Right renal cortex interstitium (tissue), 3 donors: ENCODE measurements at places on chromosomes 3 and 15.
A peak's percentile ranks its signal among the peaks of the same experiment; 100 is the strongest.

- DNase-seq, result no peak
These were observed 30.6 kb upstream of the CP start for GRCh38 chr3:149252272-149252671.

- DNase-seq, result no peak
These were observed 45.7 kb upstream of the ABI3BP start for GRCh38 chr3:101038880-101039279.

GRCh38 chr3:171129827-171130226, 103.3 kb upstream of the SLC2A2 start:
- no peak for DNase-seq

DNA sequence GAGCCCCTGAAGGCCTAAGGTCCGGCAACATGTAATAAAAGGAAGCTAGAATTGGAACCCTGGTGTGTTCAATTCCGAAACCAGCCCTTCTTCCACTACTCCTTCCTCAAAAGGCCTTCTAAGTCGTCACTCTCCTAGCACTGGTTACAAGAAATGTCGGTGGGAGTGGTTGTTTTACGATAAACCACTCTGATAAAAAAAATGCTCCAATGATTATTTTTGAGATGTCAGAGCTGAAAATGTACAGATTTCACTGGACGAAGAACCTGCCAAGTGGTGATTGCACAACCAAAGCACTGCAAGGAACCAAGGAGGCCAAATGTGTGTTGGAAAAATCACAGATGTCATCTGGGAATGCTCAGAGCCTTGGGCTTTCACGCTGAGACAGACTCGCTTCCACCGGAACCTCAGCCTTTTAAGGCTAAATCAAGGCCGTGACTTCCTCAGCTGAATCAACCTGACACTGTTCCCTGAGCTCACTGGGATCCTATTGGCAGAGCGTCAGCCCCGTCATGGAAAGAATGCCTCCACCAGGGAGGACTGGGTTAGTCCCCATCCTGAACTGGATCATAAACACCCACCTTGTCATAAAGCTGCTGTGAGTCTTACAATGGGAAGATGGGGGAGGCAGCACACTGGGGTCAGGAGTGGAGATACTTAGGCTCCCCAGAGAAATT, 108.1 kb upstream of the THBS1 start:
- DNase-seq, result peak; percentile 82

DNA sequence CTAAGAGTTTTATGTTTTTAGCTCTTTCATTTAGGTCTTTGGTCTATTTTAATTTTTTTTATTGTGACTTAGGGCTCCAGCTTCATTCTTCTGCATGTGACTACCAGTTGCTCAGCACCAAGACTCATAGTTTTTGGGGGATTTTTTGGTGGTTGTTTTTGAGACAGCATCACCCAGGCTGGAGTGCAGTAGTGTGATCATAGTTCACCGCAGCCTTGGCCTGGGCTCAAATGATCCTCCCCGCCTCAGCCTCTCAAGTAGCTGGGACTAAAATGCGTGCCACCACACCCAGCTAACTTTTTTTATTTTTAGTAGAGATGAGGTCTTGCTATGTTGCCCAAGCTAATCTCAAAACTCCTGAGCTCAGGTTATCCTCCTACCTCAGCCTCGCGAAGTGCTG, 19.4 kb downstream of the CDV3 start:
- no peak for DNase-seq

GRCh38 chr3:127363171-127363570, 75.3 kb upstream of the PRR20G start:
- DNase-seq, result no peak

DNA sequence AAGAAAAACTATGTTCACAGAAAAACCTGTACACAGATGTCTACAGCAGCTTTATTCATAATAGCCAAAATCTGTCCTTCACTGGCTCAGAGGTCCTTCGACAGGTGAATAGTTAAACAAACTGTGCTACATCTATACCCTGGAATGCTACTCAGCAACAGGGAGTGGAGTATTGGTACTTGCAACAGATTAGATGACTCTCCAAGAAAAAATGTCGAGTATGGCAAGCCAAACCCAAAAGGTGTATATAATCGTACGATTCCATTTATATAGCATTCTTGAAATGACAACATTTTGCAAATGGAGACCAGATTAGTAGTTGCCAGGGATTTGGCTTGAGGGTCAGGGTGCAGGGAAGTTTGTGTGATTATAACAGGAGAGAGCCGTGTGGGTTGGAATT, 22.4 kb upstream of the RGMA start:
- no peak for DNase-seq

DNA sequence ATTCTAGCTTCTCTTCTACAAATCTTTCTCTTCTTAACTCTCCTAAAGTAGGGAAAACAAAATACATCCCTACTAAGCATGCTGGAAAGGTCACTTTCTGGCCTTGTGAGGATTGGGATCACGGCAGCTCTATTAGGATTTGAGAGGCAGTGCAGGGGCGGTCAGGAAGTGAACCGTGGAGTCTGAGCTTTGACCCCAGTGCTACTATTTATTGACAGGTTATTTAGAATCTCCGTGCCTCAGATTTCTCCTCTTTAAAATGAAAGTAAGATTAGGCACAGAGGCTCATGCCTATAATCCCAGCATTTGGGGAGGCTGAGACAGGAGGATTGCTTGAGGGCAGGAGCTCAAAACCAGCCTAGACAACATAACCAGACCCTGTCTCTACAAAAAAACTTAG, 42.0 kb upstream of the CHRM5 start:
- no peak for DNase-seq

- peak; percentile 52 for DNase-seq
These were observed 2.6 kb upstream of the CEMIP start for GRCh38 chr15:80776420-80777045.

DNA sequence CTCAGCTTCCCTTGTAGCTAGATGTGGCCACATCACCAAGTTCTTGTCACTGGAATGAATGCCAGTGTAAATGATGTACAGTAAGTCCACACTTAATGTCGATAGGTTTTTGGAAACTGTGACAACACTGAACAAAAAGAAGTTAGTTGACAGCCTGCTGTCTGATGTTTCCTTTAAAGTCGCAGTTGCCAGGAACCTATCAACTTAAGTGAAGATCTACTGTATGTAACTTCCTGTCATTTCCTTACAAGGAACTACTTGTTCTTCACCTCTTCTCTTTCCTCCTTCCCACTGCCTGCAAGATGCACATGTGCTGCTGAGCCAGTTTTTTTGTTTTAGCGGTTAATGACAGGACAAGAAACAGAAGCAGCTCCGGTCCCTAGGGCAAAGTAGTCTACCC, 44.6 kb downstream of the HDGFL3 start:
- no peak for DNase-seq

- DNase-seq, result no peak
These were observed 9.0 kb downstream of the ACKR4 start for GRCh38 chr3:132606085-132606484.

- DNase-seq, result no peak
These were observed 1.4 kb upstream of the ST3GAL6 start for GRCh38 chr3:98761643-98762229.

GRCh38 chr15:36595611-36596010, 16.2 kb downstream of the CDIN1 start:
- no peak for DNase-seq

DNA sequence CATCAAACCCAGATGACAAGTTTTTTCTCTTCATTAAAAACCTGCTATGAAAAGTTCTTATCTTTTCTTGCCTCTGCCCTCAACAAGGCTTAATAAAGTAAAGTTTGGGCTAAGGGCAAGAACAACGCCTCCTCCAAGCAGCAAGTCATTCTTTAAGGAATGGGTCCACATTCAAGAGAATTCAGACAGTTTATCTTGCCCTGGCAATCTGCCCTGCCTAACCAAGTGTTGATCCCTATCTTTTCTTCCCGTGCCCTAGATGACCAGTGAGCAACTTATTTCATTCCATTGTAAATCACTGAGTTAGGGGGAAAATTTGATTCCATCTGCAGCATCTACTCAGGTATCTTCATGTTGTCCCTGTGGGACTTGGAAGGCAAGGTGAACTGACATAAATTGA, 370.3 kb upstream of the DPPA4 start:
- DNase-seq, result no peak

GRCh38 chr3:25592510-25592968, 72.2 kb downstream of the TOP2B start:
- no peak for DNase-seq

- no peak for DNase-seq
These were observed 7.9 kb downstream of the P4HTM start for GRCh38 chr3:48997714-48998637.

- no peak for DNase-seq
These were observed at the start of gene FBLN2 for GRCh38 chr3:13548696-13549622. Gene FBLN2 (plus strand): TSS chr3:13549125. CDS start chr3:13570356, 21,231 bp downstream.

GRCh38 chr3:197546307-197547085, 9.3 kb downstream of the BDH1 start:
- DNase-seq, result no peak

DNA sequence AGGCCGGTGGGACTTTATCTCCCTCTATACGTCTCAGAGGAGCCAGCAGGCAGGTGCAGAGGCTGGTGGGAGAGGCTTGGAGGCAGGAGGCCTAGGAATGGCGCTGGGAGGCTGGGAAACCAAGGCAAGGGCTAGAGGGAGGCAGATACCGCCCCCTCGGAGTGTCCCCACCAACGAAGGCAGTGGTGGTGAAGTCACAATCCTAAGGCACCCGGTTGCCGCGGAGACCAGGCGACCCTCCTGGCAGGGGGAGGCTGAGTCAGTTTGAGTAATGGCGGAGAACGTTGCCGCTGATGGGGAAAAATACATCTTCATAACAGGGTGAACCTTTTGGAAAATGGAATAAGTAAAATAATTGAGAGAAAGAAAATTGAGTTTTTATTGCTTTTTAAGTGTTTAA, 29.9 kb upstream of the CACNA2D2 start:
- no peak for DNase-seq

GRCh38 chr3:37645517-37646380, 215.9 kb upstream of the CTDSPL start:
- DNase-seq, result no peak

- no peak for DNase-seq
These were observed 146.0 kb upstream of the FRMD4B start for GRCh38 chr3:69531576-69532546.

DNA sequence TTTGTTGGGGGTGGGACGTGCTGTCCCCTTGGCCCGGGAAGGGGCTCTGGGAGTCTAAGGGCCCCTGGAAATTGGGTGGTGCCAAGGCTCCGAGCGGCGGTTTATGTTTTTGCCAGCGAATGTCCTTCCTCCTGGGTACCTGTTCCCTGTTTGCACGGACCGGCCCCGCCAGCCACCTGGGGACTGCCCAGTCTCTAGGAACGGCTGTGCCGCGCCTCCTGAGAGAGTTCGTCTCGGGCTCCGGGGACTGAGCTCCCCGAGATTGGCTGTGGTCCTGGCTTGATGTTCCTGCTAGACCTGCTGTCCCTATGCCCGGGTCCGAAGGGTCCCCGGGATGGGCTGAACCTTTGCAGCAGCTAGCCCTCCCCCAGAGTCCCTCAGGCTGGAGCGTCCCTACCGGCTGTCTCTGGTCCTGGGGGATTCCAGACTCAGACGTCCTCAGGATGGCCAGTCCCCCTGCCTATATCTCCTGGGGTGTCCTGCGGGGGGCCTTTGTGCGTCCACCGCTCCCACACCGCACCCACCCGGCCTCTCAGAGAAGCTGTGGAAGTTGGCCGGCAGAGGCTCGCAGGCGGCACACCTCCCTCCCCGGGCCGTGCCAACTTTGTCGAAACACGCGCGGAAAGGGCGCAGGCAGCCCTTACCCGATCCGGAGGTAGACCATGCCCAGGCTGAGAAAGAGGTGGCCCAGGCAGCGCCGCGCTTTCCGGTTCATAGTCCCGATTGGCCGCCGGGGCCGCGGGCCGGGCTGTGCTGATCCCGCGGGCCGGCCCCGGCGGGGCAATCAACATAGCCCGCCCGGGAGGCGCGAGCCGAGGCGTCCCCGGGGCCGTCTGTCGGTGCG, 547 bp downstream of the WNT7A start:
- no peak for DNase-seq

DNA sequence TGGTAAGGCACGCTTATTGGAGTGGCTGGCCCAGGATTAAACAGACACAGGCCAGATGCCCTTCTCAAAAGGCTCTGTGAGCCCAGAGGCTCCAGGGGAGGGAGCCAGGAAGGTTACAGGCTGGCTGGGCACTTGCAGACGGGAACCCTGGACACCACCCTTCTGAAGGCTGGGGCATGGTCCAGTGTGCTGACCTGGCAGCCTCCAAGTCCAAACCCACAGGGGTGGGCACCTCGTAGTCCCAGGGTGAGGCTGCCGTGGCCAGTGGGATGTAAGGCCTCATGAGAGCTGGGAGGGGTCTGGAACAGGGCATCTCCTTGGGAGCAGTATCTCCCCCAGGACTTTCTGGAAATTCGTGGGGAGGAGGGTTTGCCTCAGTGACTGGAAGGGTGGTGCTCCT, 19.6 kb downstream of the EFCC1 start:
- DNase-seq, result no peak

GRCh38 chr15:74422652-74423430, 10.9 kb downstream of the SEMA7A start:
- no peak for DNase-seq

GRCh38 chr3:20141316-20141715, 44.7 kb downstream of the SGO1 start:
- DNase-seq, result no peak

GRCh38 chr3:33991673-33992072, 193.2 kb downstream of the PDCD6IP start:
- DNase-seq, result no peak

GRCh38 chr15:81043281-81043934, 42.7 kb downstream of the TLNRD1 start:
- no peak for DNase-seq

DNA sequence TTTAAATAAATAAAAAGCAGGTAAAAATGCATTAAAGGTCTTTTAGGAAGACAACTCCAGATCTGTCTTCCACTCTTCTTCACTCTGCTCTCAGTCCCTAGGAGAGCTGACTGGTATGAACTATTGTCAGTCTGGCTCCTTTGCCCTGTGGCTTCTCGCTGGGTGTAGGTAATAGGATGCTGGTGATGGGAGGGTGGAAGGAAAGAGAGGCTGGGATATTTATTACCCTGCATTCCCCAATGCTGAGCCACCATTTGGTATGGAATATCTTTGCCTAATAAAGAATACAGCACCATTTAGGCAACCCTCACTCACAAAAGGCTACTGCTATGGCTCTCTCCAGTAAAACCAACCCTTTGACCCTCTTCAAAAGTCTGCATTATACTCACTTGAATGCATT, 326.9 kb downstream of the CNTN3 start:
- DNase-seq, result no peak

DNA sequence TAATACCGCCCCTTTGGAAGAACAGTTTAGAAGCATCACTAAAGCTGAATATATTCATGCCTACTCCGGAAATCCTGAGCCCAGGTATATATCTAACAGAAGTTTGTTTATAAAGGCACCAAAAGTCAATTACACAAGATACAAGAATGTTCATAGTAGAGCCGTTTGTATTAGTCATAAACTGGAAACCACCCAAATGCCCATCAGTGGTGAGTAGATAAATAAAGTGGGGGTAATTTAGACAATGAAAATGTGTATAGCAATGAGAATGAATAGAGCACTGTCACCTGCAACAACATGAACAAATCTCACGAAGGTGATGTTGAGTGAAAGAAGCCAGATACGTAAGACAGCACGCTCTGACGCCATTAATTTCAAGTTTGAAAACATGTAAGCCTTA, 68.3 kb upstream of the GLCE start:
- no peak for DNase-seq

- DNase-seq, result no peak
These were observed 152.5 kb downstream of the FOXP1 start for GRCh38 chr3:71430941-71431552.

- DNase-seq, result no peak
These were observed 1487.0 kb upstream of the GBE1 start for GRCh38 chr3:83248454-83248853.

- no peak for DNase-seq
These were observed 69.3 kb downstream of the MESD start for GRCh38 chr15:80920271-80920699.

GRCh38 chr3:25581335-25581734, 83.4 kb downstream of the TOP2B start:
- no peak for DNase-seq
